CD8-positive, alpha-beta memory T cell (primary cell): ENCODE measurements at places on chromosomes 1 and 21.

- DNase-seq, result no peak
- H3K27ac ChIP-seq, result no peak overlapping the region
- no peaks in the 10 kb centered on the region for H3K4me1 ChIP-seq
- H3K4me3 ChIP-seq, result no peak overlapping the region
- H3K36me3 ChIP-seq, result no peaks in the 10 kb centered on the region
- no peaks in the 10 kb centered on the region for H3K27me3 ChIP-seq
Measured at GRCh38 chr1:241212628-241213027, 144.4 kb downstream of the RGS7 start.

DNA sequence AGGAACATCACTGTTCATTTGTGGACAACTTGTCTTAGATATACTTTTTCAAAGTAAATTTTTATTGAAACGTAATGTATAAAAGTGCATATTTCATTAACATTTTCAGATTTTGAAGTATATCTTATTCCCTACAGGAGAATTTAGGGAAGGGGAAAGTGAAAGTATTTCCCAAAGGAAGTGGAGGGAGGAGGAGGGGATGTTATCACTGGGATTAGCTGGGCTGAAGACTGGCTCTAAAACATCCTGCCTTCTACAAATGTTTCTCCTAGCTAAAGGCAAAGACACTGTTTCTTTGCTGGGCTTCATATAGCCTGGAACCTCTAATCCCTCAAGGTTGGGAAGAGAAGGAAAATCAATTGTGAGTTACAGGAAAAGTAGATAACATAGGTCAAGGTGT, 7.1 kb upstream of the ZNF697 start:
- H3K4me3 ChIP-seq, result no peak overlapping the region
- no peaks in the 10 kb centered on the region for H3K4me1 ChIP-seq
- no peaks in the 10 kb centered on the region for H3K36me3 ChIP-seq
- no peak for DNase-seq

- DNase-seq, result no peak
- H3K36me3 ChIP-seq, result no peaks in the 10 kb centered on the region
- H3K27ac ChIP-seq, result no peak overlapping the region
- no peaks in the 10 kb centered on the region for H3K4me1 ChIP-seq
- H3K4me3 ChIP-seq, result no peak overlapping the region
- H3K27me3 ChIP-seq, result no peaks in the 10 kb centered on the region
Measured at GRCh38 chr1:213519098-213519497, 468.1 kb downstream of the RPS6KC1 start.

GRCh38 chr1:36842448-36842847, 191.9 kb downstream of the GRIK3 start:
- no peaks in the 10 kb centered on the region for H3K4me1 ChIP-seq
- H3K27ac ChIP-seq, result no peak overlapping the region
- H3K4me3 ChIP-seq, result no peak overlapping the region
- H3K36me3 ChIP-seq, result no peaks in the 10 kb centered on the region

- no peak for DNase-seq
- H3K4me3 ChIP-seq, result no peak overlapping the region
- no peaks in the 10 kb centered on the region for H3K27me3 ChIP-seq
- no peaks in the 10 kb centered on the region for H3K4me1 ChIP-seq
- peaks cover 39% of the 10 kb centered on the region for H3K36me3 ChIP-seq
Measured at GRCh38 chr1:183533617-183534174, 56.6 kb downstream of the NCF2 start.

- no peaks in the 10 kb centered on the region for H3K4me1 ChIP-seq
- H3K4me3 ChIP-seq, result no peak overlapping the region
- no peak for DNase-seq
- H3K27me3 ChIP-seq, result no peaks in the 10 kb centered on the region
- H3K36me3 ChIP-seq, result no peaks in the 10 kb centered on the region
Measured at GRCh38 chr1:246160374-246160773, 346.7 kb downstream of the SMYD3 start.

- no peaks in the 10 kb centered on the region for H3K36me3 ChIP-seq
- H3K4me3 ChIP-seq, result no peak overlapping the region
Measured at GRCh38 chr1:164662462-164662861, 103.5 kb downstream of the PBX1 start.

- no peak overlapping the region for H3K4me3 ChIP-seq
- H3K27me3 ChIP-seq, result no peaks in the 10 kb centered on the region
- H3K36me3 ChIP-seq, result no peaks in the 10 kb centered on the region
- no peak overlapping the region for H3K27ac ChIP-seq
- no peak for DNase-seq
Measured at GRCh38 chr1:183926983-183927382, 110.5 kb downstream of the COLGALT2 start.

GRCh38 chr1:206529425-206529824, 22.1 kb downstream of the RASSF5 start:
- no peak for DNase-seq
- H3K4me1 ChIP-seq, result no peaks in the 10 kb centered on the region
- H3K27ac ChIP-seq, result no peak overlapping the region
- H3K36me3 ChIP-seq, result no peaks in the 10 kb centered on the region
- H3K27me3 ChIP-seq, result no peaks in the 10 kb centered on the region

DNA sequence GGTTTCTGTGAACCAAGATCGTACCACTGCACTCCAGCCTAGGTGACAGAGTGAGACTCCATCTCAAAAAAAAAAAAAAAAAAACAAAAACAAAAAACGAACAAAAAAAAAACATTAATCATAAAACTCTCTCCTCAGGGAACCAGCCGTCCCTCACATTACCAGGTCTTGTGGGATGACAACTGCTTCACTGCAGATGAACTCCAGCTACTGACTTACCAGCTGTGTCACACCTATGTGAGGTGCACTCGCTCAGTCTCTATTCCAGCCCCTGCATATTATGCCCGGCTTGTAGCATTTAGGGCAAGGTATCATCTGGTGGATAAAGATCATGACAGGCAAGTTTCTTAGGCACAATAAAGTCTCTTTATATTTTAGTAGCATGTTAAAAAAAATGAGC, 32.3 kb upstream of the AGO1 start:
- H3K27ac ChIP-seq, result no peak overlapping the region
- no peaks in the 10 kb centered on the region for H3K27me3 ChIP-seq
- no peak for DNase-seq
- H3K4me1 ChIP-seq, result no peaks in the 10 kb centered on the region
- H3K4me3 ChIP-seq, result no peak overlapping the region

- H3K4me3 ChIP-seq, result peak overlapping the region; percentile 79
- no peaks in the 10 kb centered on the region for H3K36me3 ChIP-seq
- no peak for DNase-seq
- H3K4me1 ChIP-seq, result peaks cover 85% of the 10 kb centered on the region
- H3K27ac ChIP-seq, result no peak overlapping the region
Measured at GRCh38 chr1:155008015-155008941, 5.7 kb downstream of the ZBTB7B start.

- H3K36me3 ChIP-seq, result no peaks in the 10 kb centered on the region
- H3K4me1 ChIP-seq, result peaks cover 70% of the 10 kb centered on the region
- H3K27me3 ChIP-seq, result no peaks in the 10 kb centered on the region
- DNase-seq, result peak; percentile 50
- peak overlapping the region; percentile 6 for H3K27ac ChIP-seq
Measured at GRCh38 chr1:12153181-12153785, 13.5 kb upstream of the TNFRSF1B start.

GRCh38 chr21:41979751-41980369, 26.0 kb upstream of the C2CD2 start:
- H3K36me3 ChIP-seq, result no peaks in the 10 kb centered on the region
- no peaks in the 10 kb centered on the region for H3K27me3 ChIP-seq
- H3K27ac ChIP-seq, result no peak overlapping the region
- no peak for DNase-seq

DNA sequence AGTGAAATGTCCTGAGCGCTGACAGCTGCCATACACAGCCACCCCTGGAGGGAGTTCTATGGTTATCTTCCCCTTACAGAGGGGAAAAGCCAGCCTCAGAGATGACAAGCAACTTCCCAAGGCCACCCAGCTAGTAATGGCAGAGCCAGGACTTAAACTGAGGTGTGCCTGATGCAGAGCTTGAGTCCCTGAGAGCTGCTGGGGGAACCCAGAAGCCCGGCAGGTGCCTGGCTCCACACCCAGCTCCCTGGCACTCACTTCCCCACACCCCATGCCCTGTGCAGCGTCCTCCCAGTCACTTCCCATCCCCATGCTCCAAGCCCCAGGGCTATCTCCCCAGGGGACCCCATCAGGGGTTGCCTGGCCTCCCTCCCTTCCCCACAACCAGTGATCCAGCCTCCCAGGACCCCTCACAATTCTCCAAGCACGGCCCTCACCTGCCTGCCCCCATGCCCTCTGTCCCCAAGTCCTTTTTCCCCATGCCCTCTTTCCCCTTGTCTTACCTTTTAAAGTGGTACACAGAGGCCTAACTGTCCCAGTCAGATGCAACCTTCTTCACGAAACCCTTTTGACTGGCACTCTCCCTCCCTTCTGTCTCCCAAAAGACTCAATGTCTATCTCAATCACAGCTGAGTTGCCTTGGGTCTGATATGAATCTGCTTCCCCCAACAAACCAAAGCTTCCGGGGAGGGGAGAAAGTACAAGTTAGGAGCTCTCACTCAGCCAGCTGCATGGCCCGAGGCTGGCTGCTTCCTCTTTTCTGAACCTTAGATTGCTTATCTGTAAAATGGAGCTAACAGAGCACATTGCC, 39.8 kb upstream of the LRP8 start:
- no peaks in the 10 kb centered on the region for H3K36me3 ChIP-seq

- H3K4me3 ChIP-seq, result no peak overlapping the region
- DNase-seq, result no peak
Measured at GRCh38 chr1:7407544-7407895, 363.6 kb upstream of the VAMP3 start.

DNA sequence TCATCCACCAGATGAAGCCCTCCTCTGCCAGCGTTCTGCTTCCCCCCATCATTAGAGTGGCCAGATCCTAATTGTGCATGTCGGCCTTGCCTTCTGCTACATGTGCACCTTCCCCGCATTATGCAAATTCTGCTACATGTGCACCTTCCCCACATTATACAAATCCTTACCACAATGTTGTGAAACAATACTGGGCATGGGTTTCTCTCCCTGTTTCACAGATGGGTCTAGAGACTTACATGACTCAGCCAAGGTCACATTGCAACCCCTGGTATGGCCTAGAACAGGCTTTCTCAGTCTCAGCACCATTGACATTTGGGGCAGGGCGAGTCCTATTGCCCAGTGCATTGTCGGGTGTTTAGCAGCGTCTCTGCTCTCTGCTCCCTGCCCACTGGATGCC, 1.0 kb upstream of the CELA2A start:
- H3K4me1 ChIP-seq, result no peaks in the 10 kb centered on the region
- no peak overlapping the region for H3K4me3 ChIP-seq
- no peak for DNase-seq
- H3K27ac ChIP-seq, result no peak overlapping the region
- no peaks in the 10 kb centered on the region for H3K27me3 ChIP-seq

DNA sequence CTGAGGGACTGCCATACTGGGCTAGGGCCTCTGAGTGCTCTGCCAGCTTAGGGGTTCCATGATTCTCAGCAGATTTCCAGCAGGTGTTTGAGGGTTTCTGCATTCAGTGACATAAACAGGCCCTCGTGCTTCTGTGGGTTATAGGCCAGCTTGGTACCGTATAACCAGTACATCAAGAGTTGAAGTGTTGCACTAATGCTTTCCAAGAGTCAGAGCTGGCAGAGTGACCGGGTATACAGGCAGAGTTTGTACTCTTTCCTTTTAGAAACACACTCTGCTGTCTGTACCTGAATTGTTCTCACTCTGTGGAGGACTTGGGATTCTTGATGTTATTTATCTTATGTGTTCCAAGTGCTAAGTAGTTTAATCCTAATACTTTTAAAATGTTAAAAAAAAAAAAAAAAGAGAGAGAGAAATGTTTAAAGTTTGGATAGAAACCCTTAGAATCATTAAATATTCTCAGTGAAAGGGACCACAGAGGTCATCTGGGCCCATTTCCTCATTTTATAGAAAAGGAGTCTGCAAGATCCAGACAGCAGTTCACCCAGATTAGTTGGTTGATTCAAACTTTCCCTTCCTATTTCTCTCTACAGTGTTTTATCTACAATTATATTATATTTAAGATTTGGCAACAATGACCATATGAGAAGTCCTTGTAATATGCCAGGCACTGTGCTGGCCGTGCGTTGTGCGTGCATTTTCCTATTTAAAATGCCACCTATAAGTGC, 325.8 kb downstream of the KIF26B start:
- no peak for DNase-seq
- H3K36me3 ChIP-seq, result no peaks in the 10 kb centered on the region
- no peak overlapping the region for H3K27ac ChIP-seq

DNA sequence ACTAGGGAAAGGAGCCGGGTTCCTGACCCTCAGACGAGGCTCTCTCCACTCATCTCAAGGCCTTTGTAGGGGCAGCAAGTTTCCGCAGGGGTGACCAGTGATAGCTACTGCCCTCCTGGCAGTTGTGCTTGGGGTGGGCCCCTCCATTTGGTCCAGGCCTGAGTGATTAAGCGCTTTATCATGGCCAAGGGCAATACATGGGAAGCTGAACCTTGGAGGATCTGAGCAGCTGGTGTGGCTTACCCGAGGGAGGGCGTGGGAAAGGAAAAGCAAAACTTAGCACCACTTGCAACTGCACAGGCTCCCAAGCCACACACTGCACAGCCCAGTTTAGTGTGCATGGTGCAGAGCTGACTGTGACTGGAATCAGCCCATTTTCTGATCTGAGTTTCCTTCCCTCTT, 47.8 kb downstream of the GADD45A start:
- H3K27me3 ChIP-seq, result no peaks in the 10 kb centered on the region
- no peak overlapping the region for H3K4me3 ChIP-seq
- H3K36me3 ChIP-seq, result no peaks in the 10 kb centered on the region
- no peak for DNase-seq

DNA sequence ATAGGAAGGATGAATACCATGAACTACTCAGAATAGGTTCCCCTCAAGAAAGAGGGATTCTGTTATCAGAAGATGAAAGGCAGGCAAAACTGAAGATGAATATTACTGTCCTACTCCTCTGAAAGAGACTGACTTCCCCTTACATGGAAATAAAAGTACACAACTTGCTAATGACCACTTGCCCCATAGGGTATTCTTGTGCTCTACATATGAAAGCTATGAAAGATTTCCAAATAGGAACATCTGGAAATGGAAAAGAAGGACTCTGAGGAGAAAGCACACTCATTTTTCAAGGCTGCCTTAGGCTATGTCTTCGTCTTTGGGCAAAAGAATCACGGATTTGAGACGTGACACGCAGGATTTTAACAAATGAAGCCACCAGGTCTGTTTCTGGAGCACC, 170.1 kb upstream of the DAB1 start:
- H3K27ac ChIP-seq, result no peak overlapping the region
- no peaks in the 10 kb centered on the region for H3K27me3 ChIP-seq
- no peaks in the 10 kb centered on the region for H3K36me3 ChIP-seq
- DNase-seq, result no peak

DNA sequence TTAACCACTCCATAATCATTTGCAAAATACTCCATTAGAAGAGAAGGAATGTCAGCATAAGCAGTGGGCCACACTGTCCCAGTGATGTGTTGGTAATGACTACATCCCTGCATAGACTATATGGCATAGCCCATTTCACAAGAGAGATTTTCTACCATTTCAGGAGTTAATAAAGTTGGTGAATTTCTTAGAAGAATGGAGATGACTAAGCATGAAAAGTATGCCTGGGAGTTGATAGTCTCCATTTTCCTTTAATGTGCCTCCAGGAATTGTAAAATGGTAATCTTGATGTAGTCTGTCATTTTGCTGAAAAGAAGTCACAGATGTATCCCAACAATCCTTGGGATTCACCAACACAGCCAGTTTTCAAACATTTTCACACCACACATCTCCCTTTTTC, 608.8 kb upstream of the CHRM3 start:
- H3K36me3 ChIP-seq, result no peaks in the 10 kb centered on the region
- H3K27ac ChIP-seq, result no peak overlapping the region
- no peaks in the 10 kb centered on the region for H3K4me1 ChIP-seq
- DNase-seq, result no peak
- H3K4me3 ChIP-seq, result no peak overlapping the region
